AG20443 (cell line): ENCODE measurements at places on chromosomes 6 and 20.

DNA sequence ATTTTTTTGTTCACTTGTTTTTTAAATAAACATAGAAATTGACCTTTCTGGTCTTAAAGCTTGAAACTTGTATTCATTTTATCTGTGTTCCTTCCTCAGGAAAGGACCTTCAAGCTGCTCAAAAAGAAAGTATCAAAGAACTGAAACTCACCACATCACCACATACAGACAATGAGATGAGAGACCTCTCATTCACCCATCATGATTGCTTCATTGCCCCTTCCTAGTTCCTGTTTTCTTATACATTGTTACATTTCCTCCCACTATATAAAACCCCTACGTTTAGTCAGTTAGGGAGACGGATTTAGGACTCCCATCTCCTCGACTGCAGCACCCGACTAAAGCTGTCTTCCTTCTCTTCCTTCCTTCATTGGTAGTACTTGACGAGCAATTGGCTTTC lies 180.5 kb upstream of the OPRM1 start:
- no peak for DNase-seq

DNA sequence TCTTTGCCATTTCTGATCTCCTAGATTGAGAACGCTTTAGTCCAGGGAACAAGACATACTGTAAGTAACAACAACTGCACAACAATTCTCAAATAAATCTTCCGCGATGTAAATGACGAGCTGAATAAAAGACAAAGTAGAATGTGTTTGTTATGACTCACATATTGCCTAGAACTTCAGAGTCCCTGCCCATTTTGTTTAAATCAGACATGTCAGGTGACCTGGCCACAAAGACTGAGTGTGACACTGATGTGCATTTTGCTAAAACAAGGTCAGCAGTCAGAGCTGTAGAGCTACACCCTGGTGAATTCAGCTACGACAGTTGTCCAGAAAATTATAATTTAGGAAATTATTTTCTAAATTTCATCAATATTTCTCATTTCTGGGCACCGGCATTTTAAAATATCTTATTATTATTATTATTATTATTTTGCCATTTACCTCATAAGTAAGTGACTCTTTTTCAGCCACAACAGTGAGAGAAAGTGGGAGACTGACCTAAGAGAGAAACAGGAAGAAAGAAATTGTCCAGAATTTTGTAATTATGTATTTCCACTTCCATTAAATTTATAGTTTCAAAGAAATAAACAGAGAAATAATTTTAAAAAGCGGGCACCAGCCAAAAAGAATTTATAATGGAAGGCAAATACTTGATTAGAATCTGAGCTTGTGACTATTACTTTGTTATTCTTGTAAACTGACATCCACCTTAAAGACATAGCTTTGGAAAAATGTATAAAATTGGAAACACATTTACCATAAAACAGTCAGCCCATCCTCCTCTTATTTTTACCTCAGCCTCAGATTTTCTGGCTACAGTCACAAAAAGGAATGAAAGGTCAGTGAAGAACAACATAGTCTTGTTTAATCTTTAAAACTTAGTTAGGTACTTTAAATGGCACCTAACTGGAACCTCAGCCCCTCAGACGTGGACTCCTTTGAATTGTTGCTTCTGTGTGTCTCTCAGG lies 157.0 kb upstream of the CITED2 start:
- DNase-seq: no peak

GRCh38 chr20:34538671-34539123 lies 19.8 kb upstream of the MAP1LC3A start:
- peak; percentile 83 for DNase-seq

GRCh38 chr6:128158496-128158895 lies 257.6 kb upstream of the THEMIS start:
- DNase-seq: no peak

- no peak for DNase-seq
Measured at GRCh38 chr20:1861996-1862662, 33.1 kb upstream of the SIRPA start.
